ENCODE measurements at places on chromosomes 4 and X.

- H3K4me3 ChIP-seq, result no peak overlapping the region
- no peaks in the 10 kb centered on the region for H3K27me3 ChIP-seq
- H3K36me3 ChIP-seq, result no peaks in the 10 kb centered on the region
- H3K4me1 ChIP-seq, result no peaks in the 10 kb centered on the region
- H3K27ac ChIP-seq, result no peak overlapping the region
Measured at GRCh38 chrX:133838761-133839676, 146.4 kb downstream of the GPC3 start.

GRCh38 chrX:73647632-73648322 lies 84.8 kb downstream of the CHIC1 start:
- H3K27ac ChIP-seq, result no peak overlapping the region
- H3K4me1 ChIP-seq, result no peaks in the 10 kb centered on the region
- no peaks in the 10 kb centered on the region for H3K36me3 ChIP-seq
- no peak for DNase-seq
- H3K27me3 ChIP-seq, result no peaks in the 10 kb centered on the region

DNA sequence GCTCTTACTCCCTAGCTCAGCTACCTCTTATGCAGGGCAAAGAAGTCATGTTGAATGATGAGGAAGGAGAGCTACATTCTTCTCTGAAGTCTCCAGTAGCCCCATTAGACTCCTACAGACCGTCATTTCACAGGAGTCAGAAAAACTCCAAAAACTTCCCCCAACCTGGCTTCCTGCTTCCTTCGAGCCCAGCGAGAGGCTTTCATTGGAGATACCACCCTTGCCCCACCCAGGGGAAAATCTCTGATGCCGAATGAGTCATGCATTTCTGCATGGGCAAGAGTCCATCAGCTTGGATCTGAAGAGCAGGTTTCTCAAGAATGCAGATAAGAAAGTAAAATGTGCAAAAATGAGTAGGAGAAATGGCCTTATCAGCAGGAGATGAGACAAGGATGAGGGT lies 53.0 kb downstream of the ARSF start:
- no peak overlapping the region for H3K27ac ChIP-seq
- no peaks in the 10 kb centered on the region for H3K27me3 ChIP-seq
- no peaks in the 10 kb centered on the region for H3K36me3 ChIP-seq
- H3K4me1 ChIP-seq, result no peaks in the 10 kb centered on the region
- no peak for DNase-seq

- no peak overlapping the region for H3K4me3 ChIP-seq
- H3K27me3 ChIP-seq, result no peaks in the 10 kb centered on the region
- no peaks in the 10 kb centered on the region for H3K36me3 ChIP-seq
- DNase-seq, result no peak
- no peaks in the 10 kb centered on the region for H3K4me1 ChIP-seq
Measured at GRCh38 chrX:97405031-97405660, 521.4 kb downstream of the RPA4 start.

GRCh38 chr4:186946682-186947294 lies 223.1 kb upstream of the FAT1 start:
- H3K36me3 ChIP-seq, result no peaks in the 10 kb centered on the region
- H3K4me3 ChIP-seq, result no peak overlapping the region
- no peaks in the 10 kb centered on the region for H3K27me3 ChIP-seq

DNA sequence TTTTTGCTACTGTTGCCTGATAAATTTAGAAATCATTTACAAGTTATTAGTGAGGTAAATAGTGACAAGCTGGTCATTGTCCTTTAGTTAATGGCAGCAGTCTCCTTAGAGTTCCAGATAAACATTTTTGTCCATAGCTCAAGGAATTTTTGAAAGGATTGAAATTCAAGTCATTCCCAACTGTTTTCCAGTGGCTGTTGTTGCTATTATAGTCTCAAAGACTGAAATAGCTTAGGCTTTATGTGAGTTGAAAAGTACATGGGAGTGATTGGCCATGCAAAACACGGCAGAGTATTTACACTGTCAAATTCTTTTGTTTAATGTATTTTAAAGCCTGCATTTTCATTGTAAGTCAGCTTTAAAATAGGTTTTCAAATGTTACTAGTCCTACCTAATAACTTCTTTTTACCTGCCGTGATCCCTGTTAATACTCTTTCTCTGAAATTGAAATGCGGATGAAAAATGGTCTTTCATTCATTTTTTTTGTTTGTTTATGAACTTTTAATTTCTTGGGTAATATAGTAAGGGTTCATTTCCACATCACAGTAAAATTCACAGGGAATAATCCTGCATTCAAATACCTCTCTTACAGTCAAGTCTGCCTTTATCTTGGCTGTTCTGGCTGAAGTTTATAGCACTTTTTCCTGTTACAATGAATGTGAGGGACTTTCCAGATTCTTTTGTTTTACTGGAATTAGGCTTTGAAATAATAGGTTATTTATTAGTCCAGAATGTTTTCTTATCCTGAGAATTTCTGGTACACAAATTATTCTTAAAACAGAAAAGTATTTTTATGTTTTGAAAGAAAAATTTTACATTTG lies 85.1 kb downstream of the PDLIM5 start:
- no peaks in the 10 kb centered on the region for H3K36me3 ChIP-seq
- H3K27me3 ChIP-seq, result no peaks in the 10 kb centered on the region
- no peak for DNase-seq
- H3K4me1 ChIP-seq, result no peaks in the 10 kb centered on the region
- no peak overlapping the region for H3K4me3 ChIP-seq

DNA sequence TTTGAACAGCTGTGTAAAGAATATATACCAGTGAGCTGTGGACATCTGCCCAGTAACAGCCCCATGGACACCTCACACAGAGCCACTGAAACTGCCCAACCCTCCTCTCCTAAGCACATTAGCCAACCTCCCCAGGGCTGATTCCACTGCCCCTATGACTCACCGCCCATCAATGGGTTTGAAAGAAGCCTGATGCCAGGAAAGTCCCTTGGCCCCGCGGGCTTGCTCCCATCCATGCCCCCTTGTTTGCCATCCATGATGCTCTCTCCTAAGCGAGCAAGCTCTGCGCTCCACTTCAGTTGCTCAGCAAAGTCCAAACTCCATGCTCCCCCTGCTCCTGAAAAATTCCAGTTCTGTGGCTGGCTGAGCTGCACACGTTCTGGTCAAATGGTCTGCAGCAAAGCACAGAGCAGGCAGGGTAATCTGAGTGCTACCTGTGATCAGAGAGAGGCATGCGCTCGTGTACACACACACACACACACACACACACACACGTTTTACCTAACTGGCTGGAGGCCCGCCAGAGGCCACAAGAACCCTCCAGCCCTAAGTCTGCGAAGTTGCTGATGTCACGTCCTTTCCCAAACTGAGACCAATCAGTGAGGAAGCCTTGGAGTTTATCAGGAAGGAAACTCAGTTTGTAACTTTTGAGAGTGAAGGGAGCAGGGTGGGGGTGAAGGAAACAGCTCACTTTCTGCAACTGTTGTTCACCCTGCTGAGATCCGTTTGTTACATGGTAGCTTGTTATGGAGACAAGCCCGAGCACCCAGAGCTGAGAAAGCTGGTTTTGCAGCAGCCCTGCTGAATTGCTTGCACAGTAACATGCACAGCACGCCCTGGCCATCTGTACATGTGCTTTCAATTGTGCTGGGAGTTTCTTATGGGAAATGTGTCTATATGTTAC lies at the start of gene ASB9:
TSS of gene ASB9 (minus strand) at position 466 of the 904 bp plus-strand sequence. CDS start at position 257, 209 bp downstream.
- no peak within 1 kb of the TSS for H3K27ac ChIP-seq
- no peak for DNase-seq
- no peak within 1 kb of the TSS for H3K4me3 ChIP-seq
- H3K36me3 ChIP-seq, result no peaks in the 10 kb centered on the region

- no peak overlapping the region for H3K4me3 ChIP-seq
- H3K27me3 ChIP-seq, result no peaks in the 10 kb centered on the region
- no peaks in the 10 kb centered on the region for H3K36me3 ChIP-seq
- no peak overlapping the region for H3K27ac ChIP-seq
Measured at GRCh38 chr4:89358935-89359638, 51.5 kb upstream of the GPRIN3 start.

DNA sequence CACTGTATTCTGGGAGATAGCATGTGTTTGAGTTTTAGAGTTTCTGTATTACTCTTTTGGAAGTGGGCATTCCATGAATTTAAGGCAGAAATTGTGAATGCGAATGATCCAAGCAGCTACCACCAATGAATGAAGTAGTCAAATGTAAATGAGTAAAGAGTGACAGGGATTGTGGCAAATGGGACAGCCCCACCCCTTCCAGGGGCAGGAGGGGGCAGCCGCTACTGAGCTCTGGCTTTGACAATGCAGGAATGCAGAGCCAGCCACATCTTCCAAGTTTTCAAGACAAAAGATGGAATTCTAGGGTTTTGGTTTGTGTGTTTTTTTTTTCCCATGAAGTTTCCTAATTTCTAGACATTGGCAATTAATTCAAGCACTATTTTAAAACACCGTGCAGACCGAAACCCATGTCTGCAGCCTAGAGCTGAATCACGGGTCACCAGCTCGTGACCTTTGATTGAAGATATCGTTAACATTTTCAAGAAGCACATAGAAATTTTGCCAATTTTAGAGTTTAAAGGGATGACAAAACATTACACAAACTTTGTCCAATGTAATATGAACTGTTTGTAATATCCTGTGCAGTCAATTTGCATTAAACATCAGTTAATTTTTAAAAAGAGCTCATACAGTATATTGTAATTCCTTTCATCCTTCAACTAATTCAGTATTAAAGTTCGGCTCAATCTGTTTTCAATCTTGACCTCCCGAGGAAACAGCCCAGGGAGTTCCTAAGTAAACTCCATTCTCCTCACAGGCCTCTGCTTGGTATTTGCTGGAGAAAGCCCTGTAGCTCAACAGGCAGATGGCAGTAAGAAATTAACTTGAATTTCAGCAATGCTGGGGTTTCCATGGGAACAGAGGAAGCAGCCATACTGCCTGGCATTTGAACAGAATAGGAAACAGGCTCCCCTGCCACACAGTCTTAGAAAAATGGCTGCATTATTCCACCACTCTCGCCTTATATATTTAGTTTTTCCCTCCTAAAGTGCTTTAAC lies 83.4 kb downstream of the UCHL1 start:
- H3K4me3 ChIP-seq, result no peak overlapping the region
- H3K36me3 ChIP-seq, result no peaks in the 10 kb centered on the region
- no peaks in the 10 kb centered on the region for H3K27me3 ChIP-seq
- H3K27ac ChIP-seq, result no peak overlapping the region

- H3K36me3 ChIP-seq, result no peaks in the 10 kb centered on the region
- H3K27me3 ChIP-seq, result no peaks in the 10 kb centered on the region
- no peak overlapping the region for H3K4me3 ChIP-seq
- no peak overlapping the region for H3K27ac ChIP-seq
- DNase-seq, result no peak
Measured at GRCh38 chr4:80568891-80569290, 233.4 kb downstream of the CFAP299 start.

DNA sequence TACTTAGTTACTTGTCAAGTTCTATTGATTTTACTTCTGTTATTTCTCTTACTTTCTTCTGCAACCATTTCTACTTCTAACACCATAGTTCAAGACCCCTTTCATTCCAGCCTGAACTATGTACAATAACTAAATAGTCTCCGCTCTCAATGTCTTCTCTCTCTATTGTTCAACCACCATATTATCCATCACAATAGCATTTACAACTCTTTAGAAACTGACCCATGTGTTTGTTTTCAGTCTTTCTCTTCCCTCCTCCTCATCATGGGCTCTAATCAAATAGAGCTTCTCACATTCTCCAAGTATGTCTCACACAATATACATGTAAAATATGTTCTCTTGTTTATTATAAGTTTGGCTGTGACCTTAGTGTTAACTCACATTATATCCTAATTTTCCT lies 143.6 kb downstream of the ZAR1 start:
- H3K4me1 ChIP-seq, result peaks cover 15% of the 10 kb centered on the region
- H3K27me3 ChIP-seq, result no peaks in the 10 kb centered on the region
- no peak for DNase-seq
- no peaks in the 10 kb centered on the region for H3K36me3 ChIP-seq
- H3K4me3 ChIP-seq, result no peak overlapping the region
- H3K27ac ChIP-seq, result no peak overlapping the region

- DNase-seq, result no peak
- no peak within 1 kb of the TSS for H3K4me3 ChIP-seq
- H3K27ac ChIP-seq, result no peak within 1 kb of the TSS
- no peaks in the 10 kb centered on the region for H3K27me3 ChIP-seq
- H3K4me1 ChIP-seq, result no peaks in the 10 kb centered on the region
Measured at GRCh38 chr4:73740353-73740778, at the start of gene CXCL8. TSS of gene CXCL8 (plus strand) at chr4:73740569. CDS start at chr4:73740659, 90 bp downstream.

DNA sequence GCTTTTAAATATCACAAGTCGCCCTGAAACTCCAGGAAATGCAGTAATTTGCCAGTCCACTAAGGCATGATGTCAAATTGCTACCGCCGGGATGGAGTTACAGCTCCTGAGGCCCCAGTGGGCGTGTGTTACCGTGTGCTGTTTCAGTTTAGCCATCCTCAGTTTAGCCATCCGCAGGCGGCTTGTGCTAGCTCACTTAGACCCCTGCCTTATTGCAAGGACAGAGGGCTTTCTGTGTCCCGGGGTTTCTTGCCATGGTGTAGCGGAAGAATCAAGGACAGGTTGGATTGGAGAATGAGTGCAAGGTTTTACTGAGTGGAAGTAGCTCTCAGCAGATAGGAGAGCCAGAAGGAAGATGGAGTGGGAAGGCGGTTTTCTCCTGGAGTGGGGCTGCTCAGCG lies 33.8 kb upstream of the LRBA start:
- no peaks in the 10 kb centered on the region for H3K4me1 ChIP-seq
- H3K36me3 ChIP-seq, result no peaks in the 10 kb centered on the region
- no peak overlapping the region for H3K4me3 ChIP-seq
- no peak overlapping the region for H3K27ac ChIP-seq
- no peaks in the 10 kb centered on the region for H3K27me3 ChIP-seq

DNA sequence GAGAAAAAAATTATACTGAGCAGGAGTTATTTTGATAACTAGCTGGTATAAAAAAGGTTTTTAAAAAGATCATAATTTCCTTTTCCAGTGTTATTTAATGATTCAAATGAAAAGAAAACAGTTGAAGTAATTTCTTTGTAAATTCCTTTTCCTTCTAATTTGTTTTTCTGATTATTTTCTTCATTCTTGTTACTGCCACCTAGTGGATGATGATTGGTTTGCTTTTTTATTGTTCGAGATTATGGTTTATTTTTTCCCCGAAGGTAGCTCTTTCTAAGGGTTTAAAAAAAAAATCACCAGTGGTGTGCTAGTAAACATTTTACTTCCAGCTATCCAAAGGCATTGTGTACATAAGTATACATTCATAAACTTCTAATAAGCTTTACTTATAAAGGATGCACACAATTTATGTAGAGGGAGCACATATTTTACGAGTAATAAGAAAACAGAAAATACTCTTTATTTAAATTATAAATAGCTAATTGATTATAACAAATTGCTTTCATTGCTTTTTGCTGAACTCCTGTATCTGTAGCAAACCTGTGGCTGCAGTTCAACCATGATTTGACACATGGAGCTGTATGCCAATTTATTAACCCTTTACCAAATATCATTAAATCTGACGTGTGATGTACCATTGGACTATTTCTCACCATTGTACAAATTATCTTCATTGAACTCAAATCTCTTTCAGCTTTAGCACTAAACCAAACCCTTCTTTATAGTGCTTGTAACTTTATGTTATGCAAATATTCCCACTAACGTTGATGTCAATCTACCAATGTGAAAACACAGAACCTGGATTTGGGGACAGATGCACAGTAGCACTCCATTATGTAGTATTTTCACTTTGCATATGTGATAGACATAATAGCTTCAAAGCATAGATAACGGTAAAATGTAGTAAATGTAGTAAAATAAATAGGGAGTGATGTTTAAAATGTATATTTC lies 97.8 kb upstream of the ANK2 start:
- H3K36me3 ChIP-seq, result no peaks in the 10 kb centered on the region
- H3K27ac ChIP-seq, result no peak overlapping the region
- DNase-seq, result no peak
- H3K4me1 ChIP-seq, result no peaks in the 10 kb centered on the region
- no peak overlapping the region for H3K4me3 ChIP-seq

- no peaks in the 10 kb centered on the region for H3K36me3 ChIP-seq
- H3K27ac ChIP-seq, result no peak overlapping the region
- DNase-seq, result no peak
- H3K4me1 ChIP-seq, result no peaks in the 10 kb centered on the region
- H3K27me3 ChIP-seq, result no peaks in the 10 kb centered on the region
Measured at GRCh38 chr4:149595500-149595899, 220.1 kb downstream of the IQCM start.

Data from CD8-positive, alpha-beta memory T cell (primary cell).